ENCODE measurements at places on chromosomes 1 and 21.

DNA sequence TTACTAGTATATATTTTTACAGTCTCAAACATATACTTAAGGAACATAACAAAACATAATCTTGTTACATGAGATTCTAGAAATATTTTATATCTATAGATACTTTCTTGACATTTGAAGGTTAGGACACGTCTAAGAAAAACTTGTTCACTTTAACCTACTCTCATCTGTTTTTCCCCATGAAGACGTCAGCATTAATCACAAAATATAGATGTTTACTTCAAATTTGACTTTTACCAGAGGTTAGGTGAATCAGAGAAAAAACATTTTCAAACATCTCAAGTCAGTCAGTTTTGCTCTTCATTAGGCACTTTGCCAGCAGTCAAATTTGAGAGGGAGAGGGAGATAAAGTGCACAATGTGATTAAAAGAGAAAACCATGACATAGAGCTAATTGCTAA, 47.7 kb downstream of the BRINP3 start:
- DNase-seq: no peak

GRCh38 chr21:17786071-17786850, 32.9 kb downstream of the C21orf91 start:
- DNase-seq: no peak

- no peak for DNase-seq
Observed at GRCh38 chr1:226274138-226274537, 34.8 kb downstream of the LIN9 start.

GRCh38 chr1:87940421-87940820, 611.7 kb downstream of the LMO4 start:
- no peak for DNase-seq

GRCh38 chr1:175207971-175208370, 15.4 kb upstream of the KIAA0040 start:
- DNase-seq: no peak

DNA sequence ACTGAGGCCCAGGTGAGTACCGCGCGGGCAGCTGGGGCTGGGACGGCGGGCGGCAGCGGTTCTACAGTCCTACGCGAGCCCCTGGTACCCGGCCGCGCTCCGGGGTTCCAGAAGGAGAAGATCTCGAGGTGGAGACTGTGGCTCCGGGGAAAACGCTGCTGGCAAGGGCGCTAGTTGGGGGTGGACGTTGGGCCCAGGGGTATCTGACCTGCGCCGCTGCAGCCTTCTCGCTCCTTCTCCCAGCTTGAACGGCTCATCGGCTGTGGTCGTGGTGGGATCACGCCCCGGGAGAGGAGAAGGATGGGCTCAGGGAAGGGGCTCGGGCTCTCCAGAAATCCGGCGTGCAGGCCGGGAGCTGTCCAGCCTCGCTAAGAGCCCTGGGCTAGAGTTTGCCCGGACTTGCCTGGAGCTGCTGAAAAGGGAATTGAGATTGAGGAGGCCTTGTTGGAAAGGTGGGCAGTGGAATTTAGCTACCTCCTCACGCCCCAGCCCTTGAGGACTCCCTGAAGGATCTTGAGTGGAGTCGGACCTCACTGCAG, 1.1 kb upstream of the POU3F1 start:
- no peak for DNase-seq
